ENCODE measurements at places on chromosomes 2 and 18.
A peak's percentile ranks its signal among the peaks of the same experiment; 100 is the strongest.

- peaks cover 14% of the 10 kb centered on the region for H3K4me1 ChIP-seq
- no peaks in the 10 kb centered on the region for H3K36me3 ChIP-seq
These were observed 103.2 kb downstream of the CTIF start for GRCh38 chr18:48641981-48642380.

GRCh38 chr2:151904807-151905206 lies 76.6 kb upstream of the ARL5A start:
- no peak overlapping the region for H3K4me3 ChIP-seq
- H3K27me3 ChIP-seq: no peaks in the 10 kb centered on the region
- H3K36me3 ChIP-seq: no peaks in the 10 kb centered on the region
- no peaks in the 10 kb centered on the region for H3K4me1 ChIP-seq

DNA sequence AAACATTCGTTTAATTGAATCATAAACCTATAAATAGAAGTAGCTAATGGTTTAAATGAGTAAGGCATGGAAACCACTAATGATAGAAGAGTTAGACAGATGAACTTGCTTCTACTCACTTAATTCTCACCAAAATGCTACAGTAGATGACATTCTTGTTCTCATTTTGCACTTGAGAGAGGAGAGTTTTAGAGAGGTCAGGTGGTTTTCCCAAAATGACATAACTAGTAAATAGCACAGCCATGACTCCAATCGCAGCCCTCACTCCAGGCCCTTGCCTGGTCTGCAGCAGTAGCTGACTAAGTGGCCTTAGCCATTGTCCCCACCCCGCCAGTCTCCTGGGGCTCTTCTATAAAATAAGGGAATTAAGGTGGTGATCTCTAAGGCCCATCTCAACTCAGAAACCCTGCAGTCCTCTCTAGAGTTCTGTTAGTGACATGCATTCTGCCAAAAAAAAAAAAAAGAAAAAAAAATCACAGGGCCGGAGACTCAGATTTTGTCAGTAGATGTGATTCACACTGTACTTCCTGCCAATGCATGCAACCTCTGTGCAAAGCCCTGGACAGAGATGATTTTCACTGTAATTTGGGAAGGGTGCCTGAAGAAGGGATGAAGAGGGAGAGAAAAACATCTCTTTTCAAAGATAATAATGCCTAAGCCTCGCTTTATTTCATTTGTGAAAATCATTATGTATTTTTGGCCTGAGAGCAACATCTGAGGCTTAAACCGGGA lies 221.8 kb downstream of the ANAPC1 start:
- no peak for DNase-seq
- no peak overlapping the region for H3K4me3 ChIP-seq
- H3K27ac ChIP-seq: no peak overlapping the region
- no peaks in the 10 kb centered on the region for H3K36me3 ChIP-seq
- H3K4me1 ChIP-seq: no peaks in the 10 kb centered on the region

DNA sequence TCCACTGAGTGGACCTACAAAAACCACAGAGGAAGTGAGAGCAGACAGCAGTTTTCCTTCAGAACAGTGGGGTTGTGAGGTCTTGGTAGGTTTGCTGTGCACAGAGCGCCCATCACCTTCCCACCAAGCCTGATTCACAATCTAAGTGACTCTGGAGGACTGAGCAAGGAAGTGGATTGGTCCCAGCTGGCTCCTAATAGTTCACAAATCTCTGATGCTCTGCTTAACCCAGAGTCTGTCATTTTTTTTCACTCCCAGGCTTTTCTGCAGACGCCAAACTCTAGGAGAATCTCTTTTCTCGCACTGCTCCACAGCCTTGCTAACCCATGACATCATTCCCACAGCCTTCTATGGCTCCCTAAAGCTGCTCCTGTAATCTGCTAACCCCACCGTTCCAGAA lies 280.4 kb downstream of the C1D start:
- H3K4me1 ChIP-seq: no peaks in the 10 kb centered on the region
- H3K27me3 ChIP-seq: peaks cover 9% of the 10 kb centered on the region
- H3K36me3 ChIP-seq: no peaks in the 10 kb centered on the region
- DNase-seq: no peak
- no peak overlapping the region for H3K4me3 ChIP-seq
- no peak overlapping the region for H3K27ac ChIP-seq

DNA sequence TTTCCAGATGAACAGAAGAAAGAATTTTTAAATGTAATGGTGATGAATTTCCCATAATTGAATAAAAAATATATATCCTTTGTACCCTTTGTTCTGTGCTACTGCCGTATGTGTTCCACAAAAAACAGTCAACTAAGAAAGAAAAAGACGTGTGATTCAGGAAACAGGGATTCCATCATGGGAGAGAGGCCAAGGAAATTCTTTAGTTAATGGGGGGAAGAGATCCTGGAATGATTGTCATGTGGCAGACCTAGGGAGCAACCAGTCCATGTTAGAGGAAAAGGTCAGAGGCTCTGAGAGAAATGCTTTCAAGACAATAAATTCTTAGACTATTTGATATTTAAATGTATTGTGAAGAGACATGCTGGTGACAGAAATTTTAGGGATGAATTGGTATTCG lies 76.6 kb downstream of the CPO start:
- H3K4me3 ChIP-seq: no peak overlapping the region
- DNase-seq: no peak
- no peaks in the 10 kb centered on the region for H3K4me1 ChIP-seq
- no peaks in the 10 kb centered on the region for H3K27me3 ChIP-seq

DNA sequence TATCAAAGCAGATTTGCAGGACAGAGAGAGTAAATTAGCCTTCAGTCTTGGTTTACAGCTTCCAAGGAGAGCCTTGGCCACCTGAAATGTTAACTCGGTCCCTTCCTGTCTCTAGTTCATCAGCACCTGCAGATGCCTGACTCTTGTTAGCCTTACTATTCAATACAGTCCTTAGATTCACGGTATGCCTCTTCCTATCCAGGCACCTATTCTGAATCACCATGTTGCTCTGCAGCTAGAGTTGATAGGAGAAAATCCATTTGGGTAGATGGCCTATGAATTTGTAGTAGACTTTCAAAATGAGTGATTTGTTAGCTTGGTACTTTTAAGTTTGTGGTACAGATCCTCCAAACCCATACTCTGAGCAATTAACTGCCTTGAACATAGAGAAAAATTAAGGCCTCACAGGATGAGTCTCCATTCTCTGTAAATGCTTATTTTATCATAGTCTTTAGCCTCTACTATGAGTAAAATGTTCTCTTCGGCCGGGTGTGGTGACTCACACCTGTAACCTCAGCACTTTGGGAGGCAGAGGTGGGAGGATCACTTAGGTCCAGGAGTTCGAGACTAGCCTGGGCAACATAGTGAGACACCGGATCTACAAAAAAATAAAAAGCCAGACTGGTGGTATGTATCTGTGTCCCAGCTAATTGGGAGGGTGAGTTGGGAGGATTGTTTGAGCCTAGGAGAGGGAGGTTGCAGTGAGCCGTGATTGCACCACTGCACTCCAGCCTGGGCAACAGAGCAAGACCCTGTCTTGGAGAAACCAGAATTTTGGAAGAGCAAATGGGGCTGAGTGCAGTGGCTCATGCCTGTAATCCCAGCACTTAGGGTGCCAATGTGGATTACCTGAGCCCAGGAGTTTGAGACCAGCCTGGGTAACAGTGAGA lies 32.9 kb downstream of the PTCD3 start:
- H3K36me3 ChIP-seq: peaks cover 93% of the 10 kb centered on the region
- H3K4me1 ChIP-seq: no peaks in the 10 kb centered on the region
- H3K27me3 ChIP-seq: no peaks in the 10 kb centered on the region
- H3K27ac ChIP-seq: no peak overlapping the region
- DNase-seq: no peak

DNA sequence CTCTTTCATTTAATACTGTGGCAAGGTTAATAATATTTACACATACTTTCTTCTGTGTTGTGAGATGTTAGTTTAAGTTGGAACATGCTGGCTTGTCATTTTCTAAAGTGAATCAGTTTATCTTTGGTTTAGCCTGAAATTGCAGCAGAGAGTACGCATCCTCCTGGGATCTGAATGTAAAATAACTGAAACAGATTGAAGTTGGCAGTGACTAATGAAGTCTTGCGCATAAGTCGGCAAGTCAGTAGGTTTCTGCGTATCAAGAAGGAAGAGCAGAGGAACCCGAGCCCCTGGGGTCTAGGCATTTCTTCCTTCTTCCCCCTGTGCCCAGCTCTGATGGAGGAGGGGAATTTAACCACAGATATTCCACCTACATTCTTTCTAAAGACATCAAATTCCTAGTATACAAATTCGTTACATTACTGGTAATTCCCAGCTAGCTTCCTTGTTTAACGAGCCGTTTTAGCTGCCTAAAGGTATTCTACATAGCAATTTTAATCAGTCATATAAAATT lies 392.1 kb upstream of the RAB12 start:
- no peak overlapping the region for H3K4me3 ChIP-seq
- no peak for DNase-seq
- H3K4me1 ChIP-seq: no peaks in the 10 kb centered on the region

GRCh38 chr2:126655500-126656430 lies at the start of gene GYPC:
Gene GYPC, plus strand, starts transcription at chr2:126656158. Its CDS starts 106 bp downstream, at chr2:126656264.
- peaks cover 18% of the 10 kb centered on the region for H3K4me1 ChIP-seq
- H3K4me3 ChIP-seq: peak within 1 kb of the TSS; percentile 79
- H3K27me3 ChIP-seq: no peaks in the 10 kb centered on the region
- no peaks in the 10 kb centered on the region for H3K36me3 ChIP-seq
- DNase-seq: peak; percentile 62

GRCh38 chr2:106338043-106338442 lies 130.2 kb downstream of the RGPD3 start:
- no peak overlapping the region for H3K27ac ChIP-seq
- H3K4me3 ChIP-seq: no peak overlapping the region
- DNase-seq: no peak
- no peaks in the 10 kb centered on the region for H3K36me3 ChIP-seq
- H3K27me3 ChIP-seq: no peaks in the 10 kb centered on the region

GRCh38 chr18:73199151-73199550 lies 331.4 kb upstream of the NETO1 start:
- H3K36me3 ChIP-seq: no peaks in the 10 kb centered on the region
- no peaks in the 10 kb centered on the region for H3K4me1 ChIP-seq
- DNase-seq: no peak
- H3K27me3 ChIP-seq: no peaks in the 10 kb centered on the region
- H3K4me3 ChIP-seq: no peak overlapping the region

DNA sequence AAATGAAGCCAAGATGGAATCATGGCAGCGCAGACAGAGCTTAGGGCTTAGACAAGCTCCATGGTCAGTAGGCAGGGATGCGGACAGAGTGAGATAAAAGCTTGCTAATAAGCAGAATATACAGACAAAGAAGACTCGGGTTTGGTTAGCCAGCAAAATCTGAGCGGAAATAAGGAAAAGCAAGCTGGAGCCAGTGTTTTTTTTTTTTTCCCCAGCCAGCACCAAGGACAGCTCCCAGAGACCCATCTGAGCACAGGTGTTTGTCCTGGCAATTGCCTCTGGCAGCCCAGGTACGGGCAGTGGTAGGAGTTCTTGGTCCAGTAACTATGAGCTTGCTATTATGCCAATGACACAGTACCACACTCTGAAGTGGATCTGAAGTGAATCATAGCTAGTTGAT lies 187.6 kb downstream of the ADCYAP1 start:
- no peaks in the 10 kb centered on the region for H3K27me3 ChIP-seq
- H3K4me3 ChIP-seq: no peak overlapping the region
- no peaks in the 10 kb centered on the region for H3K4me1 ChIP-seq
- no peak overlapping the region for H3K27ac ChIP-seq

DNA sequence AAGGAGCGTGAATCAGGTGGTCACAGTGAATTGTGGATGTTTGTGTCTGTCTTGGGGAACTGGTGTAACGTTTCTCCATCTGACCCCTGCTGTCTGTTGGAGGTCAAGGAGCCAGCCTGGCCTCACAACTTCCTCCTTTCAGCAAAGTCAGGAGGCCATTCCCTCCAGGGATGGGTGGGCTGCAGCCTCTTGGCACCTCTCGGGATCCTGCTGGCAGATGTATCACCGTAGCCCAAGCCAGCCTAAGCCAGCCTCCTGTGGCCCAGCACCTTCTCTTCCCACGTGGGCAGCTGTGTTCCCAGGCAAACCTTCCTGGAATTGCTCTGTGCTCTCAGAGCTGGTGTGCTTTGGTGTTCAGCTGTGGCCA lies 30.5 kb downstream of the HPCAL1 start:
- peaks cover 18% of the 10 kb centered on the region for H3K4me1 ChIP-seq
- H3K27ac ChIP-seq: no peak overlapping the region
- no peak overlapping the region for H3K4me3 ChIP-seq

GRCh38 chr2:216774180-216774579 lies 78.8 kb upstream of the IGFBP5 start:
- no peaks in the 10 kb centered on the region for H3K36me3 ChIP-seq
- H3K27ac ChIP-seq: peak overlapping the region; percentile 97
- DNase-seq: no peak

- no peak overlapping the region for H3K27ac ChIP-seq
- no peak overlapping the region for H3K4me3 ChIP-seq
- H3K4me1 ChIP-seq: no peaks in the 10 kb centered on the region
- peaks cover 22% of the 10 kb centered on the region for H3K36me3 ChIP-seq
These were observed 2.4 kb downstream of the ALKAL2 start for GRCh38 chr2:285531-285930.

DNA sequence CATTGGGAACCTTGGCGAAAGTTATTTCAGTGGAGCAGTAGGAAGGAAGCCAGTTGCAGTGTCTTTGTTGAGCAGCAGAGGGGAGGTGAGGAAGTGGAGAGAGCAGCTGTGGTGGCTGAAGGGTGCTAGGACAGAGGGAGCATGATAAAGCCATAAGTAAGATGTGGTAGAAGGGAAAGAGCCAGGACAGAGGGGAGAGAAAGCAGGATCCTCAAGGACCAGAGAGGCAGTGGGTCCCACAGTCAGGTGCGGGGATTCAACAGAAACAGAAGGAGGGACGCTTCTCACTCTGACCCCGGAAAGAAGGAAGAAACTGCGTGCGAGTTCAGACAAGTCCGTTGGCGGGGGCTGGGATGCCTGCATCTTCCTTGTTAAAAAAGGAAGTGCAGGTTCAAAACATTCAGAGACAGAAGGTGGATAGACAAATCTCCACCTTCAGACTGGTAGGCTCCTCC lies at the start of gene CXCR2:
Gene CXCR2, plus strand, starts transcription at position 403 of the 455 bp plus-strand sequence. CDS start 8,774 bp downstream, outside the sequence.
- no peak within 1 kb of the TSS for H3K4me3 ChIP-seq
- DNase-seq: no peak
- no peaks in the 10 kb centered on the region for H3K27me3 ChIP-seq
- no peaks in the 10 kb centered on the region for H3K36me3 ChIP-seq
- no peak within 1 kb of the TSS for H3K27ac ChIP-seq
- H3K4me1 ChIP-seq: no peaks in the 10 kb centered on the region
